ENCODE measurements at places on chromosomes 13 and 19. TPM values are rescaled to one million over a fixed set of nuclear protein-coding genes. Genes with fewer than 3 reads are reported as not detected.
A peak's percentile ranks its signal among the peaks of the same experiment; 100 is the strongest.

DNA sequence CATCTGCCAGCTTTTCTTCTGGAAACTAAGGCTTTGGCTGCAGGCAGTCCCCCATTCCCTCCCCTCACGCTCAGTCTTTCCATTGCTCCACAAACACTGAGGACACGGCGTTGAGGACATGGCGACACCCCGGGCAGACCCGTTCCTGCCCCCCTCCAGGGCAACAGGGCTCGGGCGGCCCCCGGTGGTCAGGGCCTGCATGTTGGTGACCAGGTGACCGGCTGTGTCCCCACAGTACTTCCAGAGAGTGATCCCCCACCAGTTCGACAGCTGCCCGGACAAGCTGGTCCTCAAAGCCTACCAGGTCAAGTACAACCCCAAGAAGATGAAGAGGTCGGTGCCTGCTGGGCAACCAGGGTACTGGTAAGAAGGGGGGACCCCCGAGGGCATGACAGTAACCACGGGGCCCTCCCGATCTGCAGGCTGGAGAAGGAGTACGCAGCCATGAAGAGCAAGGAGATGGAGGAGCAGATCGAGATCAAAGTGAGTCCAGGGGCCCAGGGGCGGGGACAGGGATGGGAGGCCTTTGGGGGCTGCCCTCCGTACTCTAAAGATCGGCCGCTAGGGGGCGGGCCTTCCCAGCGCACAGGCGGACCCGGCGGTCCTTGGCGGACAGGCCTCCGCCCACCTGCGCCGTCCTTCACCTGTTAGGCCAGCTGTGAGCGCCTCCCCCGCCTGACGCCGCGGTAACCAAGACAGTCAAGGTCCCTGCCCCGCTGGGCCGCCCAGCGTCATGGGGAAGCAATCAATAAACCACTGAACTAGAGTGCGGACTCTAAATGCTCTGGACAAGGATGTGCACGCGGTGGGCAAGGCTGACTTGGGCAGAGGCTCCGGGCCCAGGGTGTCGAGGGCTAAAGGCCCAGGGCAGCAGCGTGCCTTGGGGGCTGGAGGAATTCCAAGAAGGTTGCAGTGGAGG is 21.1 kb downstream of the PRR36 start:
- DNase-seq, result peak; percentile 93

DNA sequence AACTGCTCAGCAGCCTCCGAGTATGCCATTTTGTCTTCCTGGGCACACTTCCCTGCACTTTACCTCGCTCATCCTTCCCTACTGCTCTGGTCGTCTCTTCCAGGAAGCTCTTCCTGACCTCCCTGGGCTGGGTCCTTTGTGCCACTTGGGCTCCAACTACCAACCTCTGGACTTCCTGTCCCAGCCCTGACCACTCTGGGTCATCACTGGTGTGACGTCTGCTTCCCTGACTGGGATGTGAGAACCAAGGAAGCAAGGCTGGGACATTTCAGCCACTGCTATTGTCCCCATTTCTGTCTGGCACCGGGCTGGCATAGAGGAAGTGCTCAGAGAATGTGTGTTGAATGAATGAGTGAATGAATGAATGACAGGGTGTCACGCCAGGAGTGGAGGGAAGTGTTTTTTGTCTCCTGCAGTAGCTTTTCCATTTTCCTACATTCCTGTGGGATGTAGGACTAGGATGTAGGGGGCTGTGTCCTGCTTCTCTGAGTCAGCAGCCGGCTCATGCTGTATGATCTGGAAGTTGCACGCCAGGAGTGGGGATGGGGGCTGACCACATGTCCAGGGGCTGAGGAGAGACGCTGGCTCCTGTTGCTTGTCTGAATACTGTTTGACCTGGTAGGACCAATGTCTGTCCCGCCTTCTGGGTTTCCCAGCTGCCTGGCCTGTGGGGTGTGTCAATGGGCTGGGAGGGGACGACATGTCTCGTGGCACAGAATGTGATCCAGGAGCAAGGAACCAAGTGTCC is 14.7 kb downstream of the NOVA2 start:
- DNase-seq, result no peak

GRCh38 chr19:17605117-17605516 is 49.7 kb downstream of the COLGALT1 start:
- DNase-seq, result no peak

- no peak for DNase-seq
Observed at GRCh38 chr19:13022111-13022858, 27.0 kb downstream of the NFIX start.

DNA sequence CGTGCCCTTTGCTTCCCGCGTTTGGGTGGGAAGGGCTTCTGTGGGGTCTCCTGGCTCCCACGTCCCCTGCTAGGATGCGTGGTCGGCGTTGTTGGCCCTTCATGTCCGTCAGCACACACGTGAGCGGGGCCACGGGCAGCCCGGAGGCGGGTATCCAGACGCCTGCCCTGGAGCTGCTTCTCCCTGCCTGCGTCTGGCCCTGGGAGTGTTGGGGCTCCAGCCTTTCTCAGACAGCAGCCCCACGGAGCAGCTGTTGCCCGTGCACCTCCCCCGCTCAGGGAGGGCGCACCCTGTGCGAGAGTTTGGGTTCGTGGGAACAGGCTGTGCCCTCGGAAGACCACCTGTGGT is 14.5 kb downstream of the DAZAP1 start:
- DNase-seq, result no peak

PSG6 gene
- total RNA-seq, result not detected

LRRC63 gene
- total RNA-seq, result 0.38 TPM
